Right hindlimb (tissue), 1 donor: ENCODE measurements at places on chromosomes 16 and 17.
A peak's percentile ranks its signal among the peaks of the same experiment; 100 is the strongest.

DNA sequence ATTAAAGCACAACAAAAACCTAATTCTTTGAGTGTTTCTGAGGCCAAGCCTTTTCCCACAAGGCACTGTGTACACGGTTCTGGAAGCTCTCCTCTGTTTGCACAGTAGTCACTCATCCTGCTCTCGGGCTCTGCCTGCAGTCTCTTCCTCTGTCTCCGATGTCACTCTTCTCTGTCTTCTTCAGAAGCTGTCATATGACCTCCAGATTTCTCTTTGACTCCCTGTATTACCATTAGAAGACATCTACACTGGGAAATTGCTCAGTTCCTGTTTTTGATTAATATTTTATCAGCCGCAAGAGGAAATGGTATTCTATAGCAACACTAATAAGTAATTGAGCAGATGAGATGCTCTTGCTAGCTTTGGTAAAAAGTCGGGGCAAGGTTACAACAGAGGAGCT lies 422.9 kb downstream of the WWOX start:
- DNase-seq, result no peak

GRCh38 chr16:26521626-26522025 lies 545.1 kb upstream of the C16orf82 start:
- DNase-seq, result no peak

GRCh38 chr16:54326266-54326662 lies 39.7 kb upstream of the IRX3 start:
- DNase-seq, result no peak

DNA sequence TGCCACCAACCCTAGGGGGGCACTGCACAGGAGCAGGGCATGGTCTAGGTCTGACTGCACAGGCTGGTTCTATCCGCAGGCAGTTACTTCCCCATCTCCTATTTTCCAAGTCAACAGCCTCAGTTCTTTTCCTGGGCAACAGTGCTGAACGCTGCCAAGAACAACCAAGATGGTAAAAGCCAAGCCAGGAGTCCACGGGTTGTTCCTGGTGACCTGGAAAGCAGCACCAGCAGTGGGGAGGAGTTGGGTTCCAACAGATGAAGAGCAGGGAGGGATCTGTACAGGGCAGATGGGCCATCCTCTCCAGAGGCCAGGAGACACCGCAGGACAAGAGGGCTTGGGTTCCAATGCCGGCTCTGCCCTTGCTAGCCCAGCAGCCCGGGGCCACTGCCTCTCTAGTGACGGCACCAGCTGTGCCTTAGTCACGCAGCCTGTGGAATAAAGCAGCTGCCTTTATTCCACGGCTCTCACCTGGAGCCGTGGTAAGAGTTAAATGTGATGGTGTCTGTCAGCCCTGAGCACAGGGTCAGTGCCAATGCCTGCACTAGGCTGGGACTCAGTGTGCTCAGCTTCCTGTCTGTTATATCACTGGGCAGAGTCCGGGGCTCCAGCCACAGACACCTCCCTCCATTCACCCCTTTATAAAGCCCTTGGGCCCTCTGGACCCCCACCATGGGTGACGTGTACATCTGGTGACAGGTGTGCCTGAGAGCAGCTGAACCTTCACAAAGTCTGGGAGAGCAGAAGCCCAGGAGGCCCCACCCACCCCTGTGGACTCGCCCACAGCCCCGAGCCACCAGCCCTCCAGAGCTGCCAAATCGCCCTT lies 44.9 kb downstream of the MARF1 start:
- no peak for DNase-seq

- DNase-seq, result no peak
These were observed 16.2 kb downstream of the BEAN1 start for GRCh38 chr16:66443269-66443652.

DNA sequence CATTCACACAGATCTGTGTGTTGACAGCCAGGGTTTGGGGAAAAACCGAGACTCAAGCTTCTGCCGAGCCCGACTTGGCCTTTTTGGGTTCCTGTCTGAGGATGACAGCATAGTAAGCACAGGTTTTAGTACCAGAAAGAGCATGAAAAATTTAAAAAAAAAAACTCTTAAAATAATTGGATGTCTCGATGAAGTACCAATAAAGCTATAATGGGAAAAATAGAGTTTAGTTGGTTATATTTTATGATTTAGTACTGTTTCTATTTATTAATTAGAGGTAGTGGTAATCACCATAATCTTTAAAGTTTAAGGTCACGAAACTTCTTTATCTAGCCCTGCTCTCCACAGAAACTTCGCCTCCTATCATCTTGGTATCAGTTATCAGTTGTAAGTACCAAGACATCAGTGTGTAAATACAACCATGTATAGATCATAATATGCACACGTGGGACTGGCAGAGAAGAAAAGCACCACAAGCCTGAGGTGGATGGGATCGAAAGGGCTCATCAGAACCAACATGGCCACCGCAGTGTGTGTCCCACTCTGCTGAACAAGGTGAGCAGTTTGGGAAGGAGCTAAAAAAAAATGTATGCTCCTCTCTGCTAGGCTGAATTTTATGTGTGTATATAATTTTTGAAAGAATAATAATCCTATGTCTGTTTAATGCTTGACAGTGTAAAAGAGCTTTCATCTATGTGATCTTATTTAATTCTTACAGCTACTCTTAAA lies 14.4 kb upstream of the EEF2K start:
- DNase-seq, result no peak

DNA sequence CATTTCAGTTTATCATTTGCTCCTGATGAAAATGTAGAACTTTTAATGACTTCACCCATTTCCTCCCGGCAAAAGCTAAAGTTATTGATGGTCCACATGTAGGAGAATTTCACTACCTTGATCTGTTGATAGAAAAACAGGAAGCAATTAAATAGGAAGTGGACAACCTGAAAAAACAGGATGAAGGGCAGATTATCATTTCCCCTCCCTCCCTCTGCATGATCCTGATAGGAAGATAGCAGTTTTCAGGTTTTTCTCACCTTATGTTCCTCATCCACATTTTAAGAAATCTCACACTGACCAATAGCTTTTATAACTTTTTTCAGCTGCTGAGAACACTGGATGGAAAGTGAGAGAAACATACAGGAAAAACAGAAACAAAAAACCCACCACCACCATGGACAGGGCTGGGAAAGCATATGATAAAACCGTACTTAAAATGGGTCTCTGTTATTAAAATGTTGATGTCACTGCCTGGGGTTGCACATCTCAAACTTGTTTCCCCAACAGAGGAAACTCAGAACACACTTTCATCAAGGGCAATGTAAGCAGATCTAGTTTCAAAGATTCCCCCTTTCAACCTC lies 46.4 kb downstream of the NXPH3 start:
- DNase-seq, result no peak

DNA sequence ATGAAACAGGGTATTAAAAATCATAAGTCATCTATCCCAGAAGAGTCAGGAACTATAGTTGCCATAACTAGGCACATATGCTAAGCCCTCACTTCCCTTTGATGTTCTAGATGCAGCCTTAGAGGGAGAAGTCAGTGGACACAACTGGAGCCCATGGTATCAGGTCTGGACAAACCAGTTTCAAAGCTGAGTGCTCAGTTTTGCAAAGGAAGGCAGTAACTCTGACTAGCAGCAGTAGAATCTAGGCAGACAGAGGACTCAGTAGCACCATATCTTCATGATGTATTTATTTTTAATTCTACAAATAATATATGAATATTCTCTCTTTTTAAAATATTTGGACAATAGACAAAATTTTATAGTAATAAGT lies 11.7 kb upstream of the FAM20A start:
- DNase-seq, result no peak

DNA sequence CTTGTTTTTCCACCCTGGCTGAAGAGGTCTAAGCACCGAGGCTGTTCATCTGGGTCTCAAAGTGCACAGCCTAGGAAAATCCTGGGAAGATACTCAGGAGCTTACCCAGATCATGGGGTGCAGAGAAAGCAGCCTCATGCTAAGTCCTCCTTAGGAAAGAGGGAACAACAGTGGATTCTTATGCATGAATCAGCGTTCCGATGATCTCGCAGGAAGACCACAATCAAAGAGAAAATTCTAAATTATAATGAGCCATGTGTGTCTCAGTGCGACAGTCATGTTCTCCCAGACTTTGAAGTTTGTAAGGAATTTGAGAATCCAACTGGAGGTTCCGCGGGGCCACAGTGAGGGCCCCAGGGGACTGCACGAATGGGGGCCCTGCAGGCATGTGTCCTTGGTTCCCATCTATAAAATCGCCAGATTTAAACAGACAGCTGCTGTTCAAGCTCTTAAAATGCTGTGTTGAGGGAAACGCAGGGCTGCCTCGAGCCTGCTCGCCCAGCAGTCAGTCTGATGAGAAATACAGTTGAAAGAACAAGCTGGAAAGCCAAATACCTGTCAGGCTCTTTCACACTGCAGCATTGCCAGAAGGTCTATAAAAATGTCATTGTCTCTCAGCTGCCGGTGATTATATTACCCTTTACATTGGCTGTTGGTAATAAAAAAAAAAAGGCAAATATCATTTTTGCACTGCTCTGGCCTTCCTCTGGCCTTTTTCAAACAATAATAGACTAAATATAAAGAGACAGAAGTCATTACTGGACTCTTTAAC lies 152.1 kb downstream of the PMP22 start:
- DNase-seq, result peak; percentile 61

- DNase-seq, result no peak
These were observed 5.1 kb upstream of the RPL26 start for GRCh38 chr17:8387914-8388651.

GRCh38 chr17:66203274-66204015 lies 11.5 kb upstream of the CEP112 start:
- DNase-seq, result no peak
